ENCODE measurements at places on chromosomes 5 and 9.

GRCh38 chr9:111691672-111692329, 30.4 kb downstream of the GNG10 start:
- no peak overlapping the region for H3K4me3 ChIP-seq
- H3K27me3 ChIP-seq: no peaks in the 10 kb centered on the region
- H3K36me3 ChIP-seq: no peaks in the 10 kb centered on the region
- no peak overlapping the region for H3K27ac ChIP-seq
- H3K4me1 ChIP-seq: peaks cover 2% of the 10 kb centered on the region

GRCh38 chr5:14184725-14185124, 41.6 kb downstream of the TRIO start:
- peaks cover 59% of the 10 kb centered on the region for H3K4me1 ChIP-seq
- peak overlapping the region; percentile 86 for H3K27ac ChIP-seq
- H3K36me3 ChIP-seq: no peaks in the 10 kb centered on the region
- no peaks in the 10 kb centered on the region for H3K27me3 ChIP-seq

GRCh38 chr5:120808135-120808534, 344.0 kb downstream of the PRR16 start:
- peaks cover 2% of the 10 kb centered on the region for H3K4me1 ChIP-seq
- no peak overlapping the region for H3K4me3 ChIP-seq
- DNase-seq: no peak
- H3K27me3 ChIP-seq: no peaks in the 10 kb centered on the region

DNA sequence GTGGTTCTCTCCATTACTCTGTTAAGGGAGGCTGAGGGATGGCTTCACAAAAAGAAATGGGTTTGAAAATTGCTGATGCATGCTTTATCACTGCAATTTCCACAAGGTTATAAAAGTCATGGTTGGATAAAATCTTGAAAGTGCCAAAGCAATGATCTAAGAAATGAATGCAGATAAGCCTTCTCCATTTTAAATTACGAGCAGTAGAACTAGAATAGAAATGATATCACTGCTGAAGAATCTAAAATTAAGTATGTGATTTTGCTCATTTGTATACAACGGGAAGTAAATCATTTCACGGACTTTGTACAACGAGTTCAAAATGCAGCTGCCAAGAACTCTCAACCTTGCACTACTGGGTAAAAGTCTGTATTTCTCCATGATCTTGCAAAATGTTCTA, 299.0 kb downstream of the PRELID2 start:
- H3K27ac ChIP-seq: no peak overlapping the region
- H3K4me3 ChIP-seq: no peak overlapping the region
- H3K27me3 ChIP-seq: no peaks in the 10 kb centered on the region
- peak; percentile 32 for DNase-seq
- H3K4me1 ChIP-seq: peaks cover 4% of the 10 kb centered on the region

All from fibroblast of lung (primary cell).